ENCODE measurements at places on chromosomes 1 and 21.
A peak's percentile ranks its signal among the peaks of the same experiment; 100 is the strongest.

DNA sequence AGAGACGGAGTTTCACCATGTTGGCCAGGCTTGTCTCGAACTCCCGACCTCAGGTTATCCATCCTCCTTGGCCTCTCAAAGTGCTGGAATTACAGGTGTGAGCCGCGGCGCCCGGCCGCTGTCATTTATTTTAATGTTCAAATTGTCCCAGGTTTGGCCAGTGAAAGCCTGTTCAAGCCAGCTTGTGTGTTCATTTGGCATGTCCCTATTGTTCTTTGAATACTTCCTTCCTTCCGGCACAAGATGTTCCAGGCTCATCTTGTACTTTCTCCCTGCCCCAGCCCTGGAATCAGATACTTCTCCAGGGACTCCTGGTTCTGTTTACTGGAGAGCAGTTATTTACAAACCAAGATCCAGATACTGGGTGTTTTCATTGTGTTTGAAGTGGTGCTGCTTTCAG is 37.0 kb downstream of the ZBTB8B start:
- H3K36me3 ChIP-seq, result no peaks in the 10 kb centered on the region
- no peaks in the 10 kb centered on the region for H3K4me1 ChIP-seq
- peak overlapping the region; percentile 84 for H3K27ac ChIP-seq
- H3K4me3 ChIP-seq, result no peak overlapping the region
- peak; percentile 82 for DNase-seq
- no peaks in the 10 kb centered on the region for H3K27me3 ChIP-seq

DNA sequence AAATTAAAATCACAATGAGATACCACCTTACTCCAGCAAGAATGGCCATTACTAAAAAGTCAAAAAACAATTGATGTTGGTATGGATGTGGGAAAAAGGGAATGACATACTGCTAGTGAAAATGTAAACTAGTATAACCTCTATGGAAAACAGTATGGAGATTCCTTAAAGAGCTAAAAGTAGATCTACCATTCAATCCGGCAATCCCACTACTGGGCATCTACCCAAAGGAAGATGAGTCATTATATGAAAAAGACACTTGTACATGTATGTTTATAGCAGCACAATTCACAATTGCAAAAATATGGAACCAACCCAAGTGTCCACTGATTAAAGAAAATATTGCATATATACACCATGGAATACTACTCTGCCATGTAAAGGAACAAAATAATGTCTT is 37.2 kb downstream of the SUSD4 start:
- DNase-seq, result no peak
- no peak overlapping the region for H3K4me3 ChIP-seq
- no peaks in the 10 kb centered on the region for H3K36me3 ChIP-seq
- H3K27me3 ChIP-seq, result no peaks in the 10 kb centered on the region
- no peaks in the 10 kb centered on the region for H3K4me1 ChIP-seq

- H3K4me3 ChIP-seq, result no peak overlapping the region
- H3K27ac ChIP-seq, result no peak overlapping the region
- no peaks in the 10 kb centered on the region for H3K36me3 ChIP-seq
- no peaks in the 10 kb centered on the region for H3K27me3 ChIP-seq
Observed at GRCh38 chr1:94332516-94332915, 85.7 kb upstream of the ABCD3 start.

DNA sequence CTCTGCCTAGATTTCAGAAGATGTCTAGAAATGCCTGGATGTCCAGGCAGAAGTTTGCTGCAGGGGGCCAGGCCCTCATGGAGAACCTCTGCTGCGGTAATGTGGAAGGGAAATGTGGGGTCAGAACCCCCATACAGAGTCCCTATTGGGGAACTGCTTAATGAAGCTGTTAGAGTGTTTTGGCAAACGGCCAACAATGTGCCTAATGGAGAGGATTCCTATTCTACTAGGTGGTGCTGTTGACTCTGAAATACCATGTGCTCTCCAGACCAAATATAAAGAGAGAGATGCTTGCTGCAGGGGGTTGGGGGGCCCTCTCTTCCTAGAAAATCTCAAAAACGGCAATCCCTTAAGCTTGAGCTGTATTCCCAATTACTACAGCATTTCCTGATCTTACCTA is 57.1 kb upstream of the DR1 start:
- DNase-seq, result no peak
- H3K27me3 ChIP-seq, result no peaks in the 10 kb centered on the region
- H3K4me1 ChIP-seq, result no peaks in the 10 kb centered on the region
- H3K36me3 ChIP-seq, result no peaks in the 10 kb centered on the region
- no peak overlapping the region for H3K27ac ChIP-seq

DNA sequence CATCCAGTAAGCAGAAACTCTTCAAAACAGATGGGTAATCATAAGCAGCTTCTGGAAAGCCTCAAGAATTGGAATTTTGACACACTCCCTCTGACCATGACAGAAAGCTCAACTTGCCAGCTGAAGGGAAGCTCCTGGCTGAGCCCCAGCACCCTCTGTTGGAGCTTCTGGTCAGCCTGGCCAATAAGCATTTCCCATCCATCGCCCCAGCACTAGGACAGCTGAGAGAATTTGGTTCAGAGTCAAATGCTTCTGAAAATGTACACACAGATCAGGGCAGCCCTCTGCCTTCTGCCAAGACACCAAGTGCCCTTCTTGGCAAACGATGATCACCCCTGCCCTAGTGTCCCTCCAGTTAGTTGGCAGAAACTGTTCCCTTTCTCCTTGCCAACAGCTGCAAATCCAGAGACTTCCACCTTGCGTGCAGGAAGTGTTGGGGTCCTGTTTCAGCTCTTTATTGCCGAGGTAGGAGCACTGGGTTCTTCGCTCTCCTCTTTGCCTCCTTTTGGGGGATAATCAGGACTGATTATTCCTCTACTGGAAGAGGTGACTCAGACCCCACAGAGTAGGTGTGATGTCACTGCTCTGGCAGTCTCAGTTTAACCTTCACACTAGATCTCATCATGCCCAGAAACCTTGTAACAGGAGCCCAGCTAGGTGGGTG is 11.9 kb downstream of the PIGV start:
- H3K27me3 ChIP-seq, result no peaks in the 10 kb centered on the region
- H3K4me1 ChIP-seq, result peaks cover 13% of the 10 kb centered on the region
- no peak overlapping the region for H3K4me3 ChIP-seq
- H3K27ac ChIP-seq, result peak overlapping the region; percentile 65
- no peak for DNase-seq

DNA sequence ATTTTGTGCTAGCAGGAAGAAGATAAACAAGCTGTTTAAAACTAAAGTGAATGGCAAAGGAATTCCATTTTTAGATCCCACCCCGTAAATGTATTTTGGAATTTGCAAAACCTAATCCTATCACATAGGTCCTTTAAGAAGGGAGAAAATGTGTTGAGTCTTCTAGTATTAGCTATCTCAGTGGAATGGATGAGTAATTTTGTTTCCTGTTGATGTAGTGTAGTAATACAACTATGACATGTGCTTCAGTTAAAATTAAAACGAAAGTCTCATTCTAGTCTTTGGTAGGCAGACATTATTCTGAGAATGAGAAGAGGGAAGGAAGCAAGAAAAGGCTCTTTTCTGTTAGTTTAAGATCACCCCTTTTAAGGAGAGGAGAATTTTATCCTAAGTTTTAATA is 265.9 kb upstream of the C1orf105 start:
- H3K4me1 ChIP-seq, result no peaks in the 10 kb centered on the region
- no peak overlapping the region for H3K27ac ChIP-seq
- no peaks in the 10 kb centered on the region for H3K27me3 ChIP-seq

- DNase-seq, result no peak
- peaks cover 85% of the 10 kb centered on the region for H3K36me3 ChIP-seq
- H3K27ac ChIP-seq, result no peak overlapping the region
- H3K4me3 ChIP-seq, result no peak overlapping the region
- peaks cover 4% of the 10 kb centered on the region for H3K4me1 ChIP-seq
Observed at GRCh38 chr1:204445860-204446412, 34.3 kb upstream of the PPP1R15B start.

DNA sequence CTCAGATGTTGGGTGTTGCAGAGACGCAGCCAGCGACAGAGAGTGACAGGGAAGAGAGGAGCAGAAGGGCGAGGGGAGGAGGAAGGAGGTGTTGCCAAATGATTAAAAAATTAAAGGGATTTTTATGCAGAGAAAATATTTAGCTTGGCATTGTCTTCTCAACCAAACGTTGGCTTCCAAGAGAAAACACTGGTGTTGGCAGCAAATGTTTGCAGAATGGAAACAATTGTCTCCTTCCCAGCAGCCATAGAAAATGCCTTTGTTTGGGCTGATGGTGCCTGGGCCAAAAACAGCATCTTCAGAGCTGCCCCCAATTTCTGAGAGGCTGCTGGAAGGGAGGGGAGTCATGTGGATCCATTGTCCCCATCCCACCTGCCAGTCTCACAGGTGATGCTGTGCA is 29.7 kb upstream of the GRIK3 start:
- H3K4me1 ChIP-seq, result no peaks in the 10 kb centered on the region
- H3K36me3 ChIP-seq, result no peaks in the 10 kb centered on the region
- no peak for DNase-seq

GRCh38 chr1:167561753-167562152 is 8.2 kb upstream of the CREG1 start:
- H3K36me3 ChIP-seq, result no peaks in the 10 kb centered on the region
- no peak for DNase-seq
- no peaks in the 10 kb centered on the region for H3K4me1 ChIP-seq
- no peak overlapping the region for H3K27ac ChIP-seq

DNA sequence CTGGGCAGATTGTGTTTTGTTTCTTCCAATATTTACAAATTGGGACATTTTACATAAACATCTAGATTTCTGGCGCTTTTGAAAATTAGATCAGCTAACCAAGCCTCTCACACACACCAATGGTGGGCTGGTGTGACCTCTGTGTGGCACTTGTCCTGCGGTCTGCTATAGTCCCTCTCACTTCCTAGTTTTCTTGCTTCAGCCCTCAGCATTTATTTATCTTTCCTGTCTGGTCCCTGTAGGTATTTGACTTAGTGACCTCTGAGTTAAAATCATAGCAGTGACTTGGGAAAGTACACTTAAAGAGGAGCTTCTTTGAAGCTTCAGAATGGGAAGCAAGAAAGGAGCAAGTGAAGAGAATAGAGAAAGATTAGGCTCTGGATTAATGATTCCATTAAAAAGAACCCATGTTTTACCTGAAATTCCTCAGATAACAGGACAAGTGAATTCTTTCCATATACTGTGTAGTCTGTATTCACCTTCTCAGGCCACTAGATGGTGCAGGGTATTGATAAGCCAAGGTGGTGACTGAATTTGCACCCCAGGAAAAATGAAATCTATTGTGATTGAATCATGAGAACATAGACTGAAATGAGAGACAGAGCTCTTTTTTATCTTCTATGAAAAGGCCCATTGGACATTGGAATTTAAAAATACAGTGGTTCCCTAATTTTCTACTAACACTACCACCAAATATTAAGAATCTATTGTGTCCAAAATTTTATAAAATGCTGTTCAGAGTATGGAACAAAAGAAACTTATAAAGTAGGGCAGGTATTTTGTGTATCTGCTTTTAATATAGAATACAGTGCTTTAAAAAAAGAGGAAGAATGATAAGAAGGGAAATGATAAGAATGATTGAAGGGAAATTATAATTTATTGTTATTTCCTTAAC is 7.1 kb upstream of the DIPK1A start:
- H3K27ac ChIP-seq, result no peak overlapping the region
- no peaks in the 10 kb centered on the region for H3K36me3 ChIP-seq
- H3K4me3 ChIP-seq, result no peak overlapping the region
- H3K4me1 ChIP-seq, result peaks cover 9% of the 10 kb centered on the region

GRCh38 chr1:24318615-24319311 is 394 bp upstream of the GRHL3 start:
- no peak overlapping the region for H3K27ac ChIP-seq
- no peak for DNase-seq
- H3K27me3 ChIP-seq, result peaks cover 60% of the 10 kb centered on the region
- H3K4me3 ChIP-seq, result no peak overlapping the region
- peaks cover 40% of the 10 kb centered on the region for H3K4me1 ChIP-seq
- H3K36me3 ChIP-seq, result no peaks in the 10 kb centered on the region

All from tibial nerve (tissue), 4 donors.